Pulmonary artery endothelial cell (primary cell): ENCODE measurements at places on chromosomes 16 and 17. TPM values are rescaled to one million over a fixed set of nuclear protein-coding genes. Genes with fewer than 3 reads are reported as not detected.

Gene ENPP7
- total RNA-seq: not detected in 2 replicates

Gene SCGB1C2
- not detected in 2 replicates for total RNA-seq

Gene TTYH2
- 0.79 and 1.1 TPM in 2 replicates for total RNA-seq

Gene TIMP2
- total RNA-seq: 34.1 and 39.5 TPM in 2 replicates

Gene TMEM94
- total RNA-seq: 16.8 and 20.5 TPM in 2 replicates

Gene AOC2
- 0.26 and 0.49 TPM in 2 replicates for total RNA-seq

Gene HES7
- total RNA-seq: 0.14 and 0.40 TPM in 2 replicates

Gene NETO2
- total RNA-seq: 29.6 and 43.2 TPM in 2 replicates

Gene MFAP4
- total RNA-seq: not detected in 2 replicates

Gene SPHK1
- total RNA-seq: 120 and 180 TPM in 2 replicates

Gene KRTAP9-2
- not detected in 2 replicates for total RNA-seq

Gene DDX28
- total RNA-seq: 12.9 and 16.4 TPM in 2 replicates

Gene KIF2B
- total RNA-seq: not detected in 2 replicates

Gene CD7
- not detected in 2 replicates for total RNA-seq

Gene NAGS
- total RNA-seq: 2.2 and 6.8 TPM in 2 replicates

Gene PABPN1L
- not detected in 2 replicates for total RNA-seq

Gene PIGS
- total RNA-seq: 56.6 and 57.6 TPM in 2 replicates
